Right lobe of liver (tissue), 6 donors: ENCODE measurements at places on chromosomes 16 and 17. TPM values are rescaled to one million over a fixed set of nuclear protein-coding genes. Genes with fewer than 3 reads are reported as not detected.

- no peaks in the 10 kb centered on the region for H3K4me1 ChIP-seq
- DNase-seq, result no peak
- no peaks in the 10 kb centered on the region for H3K36me3 ChIP-seq
- no peak within 1 kb of the TSS for H3K4me3 ChIP-seq
- no peak within 1 kb of the TSS for H3K27ac ChIP-seq
Measured at GRCh38 chr16:280552-280951, at the start of gene ARHGDIG. ARHGDIG (plus strand) TSS chr16:280591; CDS start chr16:280681, 90 bp downstream.

DNA sequence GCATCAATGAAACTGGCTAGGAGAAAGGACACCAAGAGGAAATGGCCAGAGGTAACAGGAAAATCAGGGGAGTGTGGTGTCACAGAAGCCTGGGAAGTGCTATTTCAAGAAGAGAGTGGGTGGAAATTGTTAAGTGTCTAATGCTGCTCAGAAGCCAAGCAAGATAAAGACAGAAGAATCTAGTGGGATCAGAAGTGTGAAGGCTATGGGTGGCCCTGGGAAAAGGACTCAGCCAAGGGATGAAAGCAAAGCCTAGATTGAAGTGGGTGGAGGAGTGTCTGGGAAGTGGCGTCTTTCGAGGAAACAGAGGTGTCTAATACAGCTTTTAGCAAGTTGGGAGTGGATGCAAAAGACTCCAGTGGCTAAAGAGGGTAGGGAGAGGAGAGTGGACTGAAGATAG, 13.4 kb downstream of the PDZD9 start:
- H3K27ac ChIP-seq, result no peak overlapping the region
- no peak for DNase-seq
- H3K27me3 ChIP-seq, result no peaks in the 10 kb centered on the region
- no peaks in the 10 kb centered on the region for H3K4me1 ChIP-seq
- peaks cover 8% of the 10 kb centered on the region for H3K36me3 ChIP-seq

DNA sequence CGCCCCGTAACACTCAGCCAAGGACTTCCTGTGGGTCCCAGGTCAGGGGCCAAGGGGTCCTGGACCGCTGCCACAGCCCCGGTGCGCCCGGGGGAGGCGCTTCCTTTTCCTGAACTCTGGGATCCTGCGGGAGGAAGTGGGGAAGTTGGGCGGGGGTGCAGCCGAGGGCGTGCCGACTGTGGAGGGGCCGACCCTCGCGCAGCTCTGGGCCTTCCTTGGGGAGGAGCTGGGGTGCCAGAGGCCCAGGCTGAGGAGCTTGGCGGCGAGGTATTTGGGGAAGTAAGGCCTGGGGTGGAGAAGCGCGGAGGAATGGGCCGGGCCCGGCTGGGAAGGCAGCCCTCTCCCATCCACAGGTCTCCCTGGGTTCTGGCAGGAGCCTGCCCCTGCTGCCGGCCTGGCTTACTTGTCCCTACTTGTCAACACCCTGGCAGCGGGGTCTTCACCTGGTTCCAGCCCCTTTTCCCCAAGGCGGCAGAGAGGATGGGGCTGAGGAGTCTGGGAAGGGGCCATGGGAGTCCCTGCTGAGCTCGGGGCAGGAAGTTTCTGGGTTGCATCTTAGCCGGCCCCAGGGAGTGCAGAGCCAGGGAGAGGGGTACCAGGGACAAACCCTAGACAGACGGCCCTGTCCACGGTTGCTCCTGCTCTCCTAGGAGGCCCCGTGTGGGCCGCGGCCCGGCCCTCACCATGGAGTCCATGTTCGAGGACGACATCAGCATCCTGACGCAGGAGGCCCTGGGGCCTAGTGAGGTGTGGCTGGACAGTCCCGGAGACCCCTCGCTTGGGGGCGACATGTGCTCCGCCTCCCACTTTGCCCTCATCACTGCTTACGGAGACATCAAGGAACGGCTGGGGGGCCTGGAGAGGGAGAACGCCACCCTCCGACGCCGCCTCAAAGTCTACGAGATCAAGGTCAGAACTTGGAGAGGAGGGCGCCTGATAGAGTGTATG, 1.7 kb downstream of the TBKBP1 start:
- peak overlapping the region; percentile 68 for H3K27ac ChIP-seq
- H3K27me3 ChIP-seq, result no peaks in the 10 kb centered on the region
- no peaks in the 10 kb centered on the region for H3K4me1 ChIP-seq
- H3K36me3 ChIP-seq, result no peaks in the 10 kb centered on the region
- peak overlapping the region; percentile 75 for H3K4me3 ChIP-seq

CPNE7 gene
- total RNA-seq, result 3.7 TPM

DNA sequence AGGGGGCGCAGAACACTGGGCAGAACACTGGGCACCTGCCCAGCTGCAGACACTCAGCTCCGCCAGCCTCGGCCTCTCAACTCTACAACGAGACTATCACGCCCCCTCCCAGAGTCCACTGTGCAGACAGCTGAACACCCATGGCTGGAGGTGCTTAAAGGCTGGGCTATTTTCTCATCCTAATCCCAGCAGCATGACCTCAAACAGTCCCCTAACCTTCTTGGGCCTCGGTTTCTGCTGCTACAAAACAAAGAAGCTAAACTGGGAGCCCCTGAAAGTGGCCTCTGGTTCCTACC, 27.7 kb upstream of the ZNF469 start:
- no peak overlapping the region for H3K4me3 ChIP-seq
- H3K27me3 ChIP-seq, result no peaks in the 10 kb centered on the region
- no peaks in the 10 kb centered on the region for H3K36me3 ChIP-seq
- no peak for DNase-seq
- H3K4me1 ChIP-seq, result no peaks in the 10 kb centered on the region
- H3K27ac ChIP-seq, result no peak overlapping the region

TEX14 gene
- not detected for total RNA-seq

- DNase-seq, result no peak
- H3K4me1 ChIP-seq, result no peaks in the 10 kb centered on the region
- H3K27me3 ChIP-seq, result no peaks in the 10 kb centered on the region
- no peaks in the 10 kb centered on the region for H3K36me3 ChIP-seq
- H3K27ac ChIP-seq, result no peak overlapping the region
- no peak overlapping the region for H3K4me3 ChIP-seq
Measured at GRCh38 chr17:64229815-64230728, 33.0 kb downstream of the TEX2 start.

C17orf113 gene
- total RNA-seq, result 0.06 TPM

LLGL2 gene
- total RNA-seq, result 33.8 TPM

BAHCC1 gene
- total RNA-seq, result 3.5 TPM

- peak; percentile 82 for DNase-seq
- H3K4me3 ChIP-seq, result no peak overlapping the region
- no peaks in the 10 kb centered on the region for H3K27me3 ChIP-seq
- peaks cover 14% of the 10 kb centered on the region for H3K4me1 ChIP-seq
Measured at GRCh38 chr16:9008601-9009260, 45.0 kb upstream of the USP7 start.

DNA sequence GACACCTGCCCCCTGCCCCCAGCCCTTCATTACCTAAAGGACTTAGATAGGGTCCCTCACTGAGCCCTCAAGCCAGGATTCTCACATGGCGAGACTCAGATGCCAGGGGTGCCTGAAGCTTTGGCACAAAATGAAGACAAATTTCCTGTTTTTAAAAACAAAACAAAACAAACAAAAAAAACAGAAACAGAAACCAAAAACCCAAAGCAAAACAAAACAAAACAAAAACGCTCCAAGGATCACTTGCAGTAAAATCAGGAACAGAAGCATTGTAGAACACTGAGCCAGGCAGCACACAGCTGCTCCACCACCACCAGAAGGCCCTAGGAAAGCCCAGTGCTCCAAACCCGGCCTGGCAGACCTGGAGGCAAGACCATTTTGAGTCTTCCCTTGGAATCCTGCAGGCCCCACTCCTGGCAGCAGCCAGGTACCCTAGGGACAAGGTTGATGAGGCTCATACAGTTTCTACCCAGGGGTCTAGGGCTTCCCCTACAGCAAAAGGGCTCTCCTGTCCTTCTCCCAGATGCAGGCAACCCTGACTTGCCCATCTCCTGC, 20.8 kb downstream of the MYO18A start:
- no peak overlapping the region for H3K4me3 ChIP-seq
- H3K27ac ChIP-seq, result peak overlapping the region; percentile 76
- peaks cover 3% of the 10 kb centered on the region for H3K36me3 ChIP-seq
- peaks cover 11% of the 10 kb centered on the region for H3K4me1 ChIP-seq
- no peak for DNase-seq

GAS2L2 gene
- total RNA-seq, result not detected

DNA sequence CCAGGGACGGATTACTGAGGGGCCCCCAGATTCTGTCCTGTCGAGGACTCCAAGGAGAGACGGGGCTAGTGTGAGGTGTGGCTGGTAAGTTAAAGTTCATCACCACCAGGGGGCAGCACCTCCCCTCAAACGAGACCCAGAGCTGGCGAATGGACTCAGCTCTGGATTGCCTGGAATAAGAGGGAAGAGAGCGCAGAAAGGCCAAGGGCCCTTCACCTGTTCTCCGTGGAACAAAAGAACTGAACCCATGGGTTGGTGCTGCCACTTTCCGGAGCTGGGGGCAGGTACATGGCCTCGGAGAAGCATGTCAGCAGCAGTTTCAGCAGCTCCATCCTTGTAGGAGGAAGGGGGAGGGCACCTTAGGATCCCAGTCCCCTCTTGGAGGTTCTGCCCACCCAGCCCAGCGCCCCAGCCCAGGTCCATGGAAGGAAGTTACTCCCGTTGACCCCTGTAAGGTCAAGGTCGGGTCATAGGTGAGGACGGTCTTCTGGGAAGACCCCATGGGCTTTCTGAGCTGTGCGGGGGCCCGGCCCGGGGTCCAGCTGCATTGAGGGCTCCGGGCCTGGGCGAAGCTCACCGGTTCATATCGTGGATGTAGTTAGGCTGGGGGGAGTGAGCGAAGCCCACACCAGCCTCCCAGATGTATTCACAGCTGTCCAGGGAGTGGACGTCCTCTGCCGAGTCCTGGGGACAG, 10.8 kb downstream of the HID1 start:
- no peak overlapping the region for H3K4me3 ChIP-seq
- H3K27me3 ChIP-seq, result no peaks in the 10 kb centered on the region
- no peaks in the 10 kb centered on the region for H3K36me3 ChIP-seq
- peak; percentile 86 for DNase-seq

- no peak overlapping the region for H3K27ac ChIP-seq
- no peaks in the 10 kb centered on the region for H3K4me1 ChIP-seq
- H3K36me3 ChIP-seq, result no peaks in the 10 kb centered on the region
- H3K4me3 ChIP-seq, result no peak overlapping the region
- no peaks in the 10 kb centered on the region for H3K27me3 ChIP-seq
- no peak for DNase-seq
Measured at GRCh38 chr16:3012246-3012645, 477 bp upstream of the CLDN9 start.

GRCh38 chr16:80570106-80570478, 29.3 kb downstream of the DYNLRB2 start:
- peak overlapping the region; percentile 18 for H3K27ac ChIP-seq
- no peaks in the 10 kb centered on the region for H3K36me3 ChIP-seq
- H3K4me1 ChIP-seq, result no peaks in the 10 kb centered on the region
- H3K4me3 ChIP-seq, result no peak overlapping the region
- H3K27me3 ChIP-seq, result no peaks in the 10 kb centered on the region

DNA sequence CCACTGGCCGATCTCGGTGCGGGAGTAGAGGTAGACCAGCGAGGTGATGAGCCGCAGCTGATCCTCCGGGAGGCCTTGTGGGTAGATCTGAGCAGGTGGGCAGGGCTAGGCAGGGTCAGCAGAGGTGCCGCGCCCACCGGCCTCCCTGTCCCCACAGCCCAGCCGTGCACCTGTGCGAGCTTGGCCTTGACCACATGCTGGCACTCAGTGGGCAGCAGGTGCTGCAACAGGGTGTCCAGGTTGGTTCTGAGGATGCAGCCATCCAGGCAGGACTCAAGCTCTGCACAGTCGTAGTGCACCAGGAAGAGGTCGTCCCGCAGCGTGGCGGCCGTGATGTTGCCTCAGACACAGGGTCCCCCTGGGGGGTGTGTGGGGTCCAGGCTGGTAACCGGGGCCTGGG, 12.4 kb downstream of the MSLN start:
- no peak for DNase-seq
- H3K4me3 ChIP-seq, result no peak overlapping the region
- no peaks in the 10 kb centered on the region for H3K36me3 ChIP-seq
- no peaks in the 10 kb centered on the region for H3K27me3 ChIP-seq

DNA sequence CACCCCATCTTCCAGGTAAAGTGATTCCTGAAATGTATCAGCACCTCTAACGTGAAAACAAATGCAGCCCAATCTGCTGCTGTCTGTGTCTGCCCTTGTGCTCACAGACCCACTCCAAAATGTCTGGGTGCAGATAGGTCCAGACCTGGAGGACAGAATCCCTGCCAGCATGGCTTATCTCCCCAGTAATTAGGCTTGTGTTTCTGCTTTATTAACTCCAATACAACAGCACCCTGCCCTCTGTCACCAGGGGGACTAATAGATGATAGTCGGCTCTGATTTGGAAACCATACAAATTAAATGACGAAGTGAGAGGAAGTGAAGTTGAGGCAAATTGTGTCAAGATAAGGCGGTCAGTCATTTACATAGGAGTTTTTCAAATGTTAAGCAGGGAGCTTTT, 608.3 kb upstream of the SALL1 start:
- H3K27ac ChIP-seq, result no peak overlapping the region
- H3K4me3 ChIP-seq, result no peak overlapping the region
- no peak for DNase-seq
- no peaks in the 10 kb centered on the region for H3K36me3 ChIP-seq

GRCh38 chr16:85453703-85454102, 159.4 kb upstream of the GSE1 start:
- no peaks in the 10 kb centered on the region for H3K27me3 ChIP-seq
- no peak overlapping the region for H3K4me3 ChIP-seq
- H3K36me3 ChIP-seq, result no peaks in the 10 kb centered on the region
- H3K27ac ChIP-seq, result no peak overlapping the region
- no peak for DNase-seq

DNA sequence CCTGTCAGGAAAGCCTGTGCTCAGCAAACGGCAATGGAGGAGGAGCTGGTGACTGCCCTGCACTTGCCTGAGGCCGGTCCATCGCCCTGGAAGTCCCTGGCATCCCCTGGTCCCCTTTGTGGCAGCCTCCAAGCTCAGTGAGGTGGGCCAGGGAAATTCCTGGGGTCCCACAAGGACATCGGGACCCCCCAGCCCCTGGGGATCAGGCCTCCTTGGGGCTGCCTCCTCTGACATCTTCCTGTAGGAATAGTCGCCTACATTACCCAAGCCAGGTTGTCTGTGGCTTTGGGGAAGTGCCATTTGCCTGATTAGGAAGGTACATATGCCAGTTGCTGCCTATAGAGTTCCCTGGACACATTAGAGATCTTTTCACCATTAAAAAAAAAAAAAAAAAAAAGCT, 7.1 kb upstream of the KRT9 start:
- H3K4me1 ChIP-seq, result no peaks in the 10 kb centered on the region
- no peaks in the 10 kb centered on the region for H3K27me3 ChIP-seq
- no peak overlapping the region for H3K27ac ChIP-seq

DLX3 gene
- not detected for total RNA-seq

HSPB9 gene
- total RNA-seq, result 0.74 TPM

GRCh38 chr16:19177111-19177739, 9.2 kb downstream of the SYT17 start:
- H3K36me3 ChIP-seq, result no peaks in the 10 kb centered on the region
- no peaks in the 10 kb centered on the region for H3K27me3 ChIP-seq
- H3K4me3 ChIP-seq, result no peak overlapping the region
- DNase-seq, result no peak
- no peaks in the 10 kb centered on the region for H3K4me1 ChIP-seq

DNA sequence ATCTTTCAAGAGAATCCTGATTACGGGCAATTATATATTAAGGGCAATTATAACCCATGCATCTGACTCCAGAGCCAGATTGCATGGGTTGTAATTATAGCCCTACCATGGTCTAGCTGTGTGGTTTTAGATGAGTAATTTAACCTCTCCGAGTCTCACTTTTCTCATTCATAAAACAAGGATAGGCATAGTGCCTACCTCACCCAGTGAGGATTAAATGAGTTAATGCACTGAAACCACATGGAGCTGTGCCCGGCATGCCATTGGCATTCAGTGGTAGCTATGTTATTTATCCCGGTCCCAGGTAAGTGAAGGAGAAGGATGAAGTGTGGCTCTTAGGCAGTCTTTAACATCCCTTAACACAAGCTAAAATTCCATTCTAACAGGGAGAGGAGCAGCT, 6.3 kb downstream of the SNX20 start:
- H3K27me3 ChIP-seq, result no peaks in the 10 kb centered on the region
- no peak overlapping the region for H3K4me3 ChIP-seq
- H3K36me3 ChIP-seq, result no peaks in the 10 kb centered on the region
- no peaks in the 10 kb centered on the region for H3K4me1 ChIP-seq
- DNase-seq, result no peak
